ENCODE measurements at places on chromosomes 7 and 10.

DNA sequence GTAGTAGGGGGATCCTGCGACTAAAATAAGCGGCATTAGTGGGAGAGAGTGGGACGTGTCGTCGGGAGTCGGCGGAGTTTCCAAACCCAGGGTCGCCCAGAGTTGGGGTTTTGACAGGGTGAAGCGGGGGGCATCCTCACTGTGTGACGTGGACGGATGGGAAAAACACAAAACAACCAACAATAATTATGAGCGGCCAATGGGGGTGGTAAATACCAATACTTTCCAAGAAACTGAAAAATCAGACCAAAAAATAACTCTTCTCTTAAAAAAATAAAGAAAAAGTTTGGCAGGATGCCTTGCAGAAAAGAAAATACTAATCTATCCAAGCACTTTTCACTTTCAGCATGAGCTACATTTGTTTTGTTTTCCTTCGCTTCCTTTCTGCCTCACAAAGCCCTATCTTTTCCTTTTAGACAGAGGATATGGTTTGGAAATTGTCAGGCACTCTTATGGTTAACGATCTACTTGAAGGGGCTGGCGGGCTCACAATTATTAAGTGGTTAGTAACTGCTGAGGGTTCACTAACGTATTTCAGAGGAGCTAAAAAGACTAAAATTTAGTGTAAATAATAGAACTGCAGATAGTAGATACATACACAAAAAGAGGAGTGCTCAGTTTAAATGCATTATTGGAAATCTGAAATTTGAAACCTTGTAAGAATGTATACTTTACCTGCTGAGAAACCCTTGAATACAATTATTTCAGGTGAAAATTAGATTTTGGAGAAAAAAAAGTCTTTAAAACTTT, 802 bp upstream of the CDK6 start:
- no peak for DNase-seq

GRCh38 chr7:74617180-74617744, 40.3 kb upstream of the GTF2I start:
- DNase-seq, result no peak

DNA sequence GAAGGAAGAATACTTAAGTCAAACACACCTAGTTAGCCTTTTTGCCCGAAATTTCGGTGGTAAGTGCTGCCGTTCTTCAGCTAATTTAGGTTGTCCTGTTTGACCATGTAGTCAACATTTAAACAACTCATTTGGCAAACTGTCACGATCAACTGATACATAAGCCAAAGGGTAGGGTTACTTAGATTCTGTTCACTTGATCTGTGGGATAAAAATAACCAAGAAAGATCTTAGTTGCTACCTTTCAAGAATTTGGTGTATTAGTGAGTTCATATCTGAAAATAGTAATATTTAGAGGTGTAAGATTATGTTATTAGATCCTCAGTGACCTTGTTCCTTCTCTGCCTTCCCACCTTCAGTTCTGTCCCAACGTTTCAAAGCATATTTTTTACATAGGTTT, 2.0 kb downstream of the TNKS2 start:
- DNase-seq, result no peak

GRCh38 chr10:84801916-84802315, 473.5 kb downstream of the CCSER2 start:
- no peak for DNase-seq

DNA sequence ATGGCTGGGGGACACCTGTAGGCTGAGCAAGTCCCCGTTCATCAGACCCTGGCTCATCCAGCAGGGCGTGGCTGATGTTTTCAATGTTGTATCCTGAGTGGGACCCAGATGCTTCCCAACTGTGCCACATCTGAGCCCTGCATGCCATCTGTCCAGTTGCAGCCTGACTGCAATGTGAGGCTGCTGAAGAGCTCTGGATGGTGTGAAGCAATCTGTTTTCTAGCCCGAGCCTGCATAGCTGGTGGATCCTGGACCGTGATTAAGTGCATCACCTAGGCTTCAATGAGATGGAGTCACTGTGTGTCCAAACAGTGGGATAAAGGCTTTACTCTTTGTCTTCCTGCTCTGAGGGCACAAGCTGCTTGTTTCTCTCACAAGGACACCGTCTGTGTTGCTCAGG, 99.8 kb downstream of the TCF7L2 start:
- DNase-seq, result no peak

DNA sequence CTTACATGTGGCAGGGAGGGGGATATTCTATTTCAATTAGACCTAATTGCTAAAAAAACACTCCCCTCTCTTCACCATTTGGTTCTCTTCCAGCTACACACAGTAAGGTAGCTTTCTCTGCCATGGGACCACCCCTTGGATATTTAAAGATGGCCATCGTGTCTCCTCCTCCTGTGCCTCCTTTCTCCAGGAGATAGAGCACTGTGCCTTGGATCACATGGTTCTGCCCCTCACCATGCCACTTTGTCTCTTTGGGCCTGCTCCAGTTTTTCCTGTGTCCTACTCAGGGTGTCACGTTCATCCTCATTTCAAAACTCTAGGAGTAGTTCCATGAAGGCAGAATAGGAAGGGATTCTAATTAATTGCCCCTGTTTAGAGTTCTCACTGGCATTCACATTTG, 1060.2 kb downstream of the KCNMA1 start:
- DNase-seq, result no peak

DNA sequence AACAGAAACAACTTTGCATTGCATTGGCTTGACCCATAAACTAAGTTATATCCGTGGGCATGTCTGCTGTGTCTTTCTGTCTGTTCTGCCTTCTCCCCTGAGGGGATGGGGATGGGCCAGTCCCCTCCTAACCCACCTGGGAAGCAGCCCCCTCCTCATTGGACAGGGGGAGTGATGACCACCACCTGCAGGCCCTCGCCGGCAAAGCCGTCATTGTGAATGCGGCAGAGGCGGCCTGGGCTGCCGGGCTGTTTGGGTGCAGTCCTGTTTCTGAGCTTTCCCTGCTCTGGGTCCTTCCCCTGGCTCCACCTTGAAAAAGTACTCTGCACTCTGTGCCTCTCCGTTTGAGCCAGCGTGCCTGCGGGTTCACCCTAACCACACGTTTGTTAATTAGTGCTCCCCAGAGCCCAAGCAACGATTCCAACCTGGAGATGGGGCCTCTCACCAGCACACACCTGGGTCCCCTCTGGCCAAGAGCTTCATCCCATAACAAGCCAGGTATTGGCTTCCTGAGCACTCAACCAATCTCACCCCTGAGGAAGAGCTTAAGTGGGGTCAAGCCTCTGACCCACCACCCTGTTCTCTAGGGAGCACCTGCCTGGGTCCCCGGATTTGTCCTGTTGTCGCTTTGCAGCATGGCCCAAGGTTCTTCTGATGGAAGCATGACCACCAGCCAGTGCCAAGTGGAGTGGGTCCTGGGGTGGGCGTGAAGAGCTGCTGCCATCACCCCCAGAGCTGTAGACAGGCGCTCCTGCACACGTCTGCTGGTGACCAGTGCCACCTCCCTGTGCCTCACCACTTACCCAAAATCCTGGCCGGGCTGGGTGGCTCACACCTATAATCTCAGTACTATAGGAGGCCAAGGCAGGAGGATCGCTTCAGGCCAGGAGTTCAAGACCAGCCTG, 39.4 kb upstream of the ZMIZ2 start:
- DNase-seq, result no peak

DNA sequence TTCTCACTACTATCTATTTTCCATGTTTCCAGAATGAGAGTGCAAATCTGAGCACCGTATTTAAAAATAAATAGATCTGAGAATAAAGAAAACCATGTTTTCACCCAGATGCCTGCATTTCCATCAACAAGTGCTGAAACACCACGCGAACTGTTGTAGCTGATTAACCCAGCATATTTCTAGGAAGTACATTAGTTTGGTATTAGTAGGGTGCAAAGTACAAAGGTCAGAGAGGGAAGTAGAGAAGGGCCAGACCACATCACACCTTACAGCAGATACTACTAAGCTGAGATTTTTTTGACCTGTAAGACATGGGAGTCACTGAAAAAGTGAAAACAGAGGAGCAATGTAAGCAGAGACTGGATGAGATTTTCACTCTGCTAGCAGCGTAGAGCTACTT, 181.3 kb downstream of the IMMP2L start:
- no peak for DNase-seq

GRCh38 chr7:49479936-49480544, 293.4 kb upstream of the VWC2 start:
- no peak for DNase-seq

GRCh38 chr7:15686295-15686956, at the start of gene MEOX2:
Gene MEOX2 (minus strand): TSS chr7:15686683. CDS start chr7:15686402, 281 bp downstream.
- no peak for DNase-seq

- no peak for DNase-seq
Observed at GRCh38 chr7:102436118-102436517, 2.7 kb downstream of the ORAI2 start.

DNA sequence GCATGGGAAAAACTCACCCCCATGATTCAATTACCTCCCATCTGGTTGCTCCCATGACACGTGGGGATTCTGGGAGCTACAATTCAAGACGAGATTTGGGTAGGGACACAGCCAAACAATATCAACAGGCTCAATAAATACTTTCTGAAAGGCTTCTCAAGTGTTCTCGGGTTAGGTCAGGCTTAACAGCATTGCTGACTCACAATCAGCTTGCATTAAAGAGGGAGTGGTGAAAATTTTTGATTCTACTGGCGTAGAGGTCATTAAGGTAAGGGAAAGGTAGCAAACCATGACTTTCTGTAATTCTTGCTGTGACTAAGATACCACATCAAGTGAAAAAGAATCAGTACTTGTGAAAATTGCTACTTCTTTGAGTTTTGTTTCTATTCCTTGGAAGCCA, 126.4 kb downstream of the JCAD start:
- DNase-seq, result no peak

DNA sequence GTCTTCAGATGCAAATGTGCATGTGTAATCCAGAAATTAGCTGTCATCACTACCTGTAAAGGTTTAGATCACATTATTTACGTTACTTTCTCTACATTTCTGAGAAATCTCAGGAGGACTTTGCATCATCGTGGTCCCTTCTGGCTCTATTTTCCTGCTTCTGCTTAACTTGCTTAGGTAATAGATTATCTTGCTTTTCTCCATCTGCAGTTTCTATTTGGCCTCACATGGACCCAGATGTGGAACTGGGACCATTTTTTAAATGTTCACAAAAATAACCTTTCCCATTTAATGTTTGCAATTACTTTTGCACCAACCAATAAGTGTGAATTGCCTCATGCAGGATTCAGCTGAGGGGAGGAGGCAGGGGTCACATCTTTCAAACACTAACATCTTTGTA, 278.4 kb upstream of the SEMA3C start:
- DNase-seq, result no peak

DNA sequence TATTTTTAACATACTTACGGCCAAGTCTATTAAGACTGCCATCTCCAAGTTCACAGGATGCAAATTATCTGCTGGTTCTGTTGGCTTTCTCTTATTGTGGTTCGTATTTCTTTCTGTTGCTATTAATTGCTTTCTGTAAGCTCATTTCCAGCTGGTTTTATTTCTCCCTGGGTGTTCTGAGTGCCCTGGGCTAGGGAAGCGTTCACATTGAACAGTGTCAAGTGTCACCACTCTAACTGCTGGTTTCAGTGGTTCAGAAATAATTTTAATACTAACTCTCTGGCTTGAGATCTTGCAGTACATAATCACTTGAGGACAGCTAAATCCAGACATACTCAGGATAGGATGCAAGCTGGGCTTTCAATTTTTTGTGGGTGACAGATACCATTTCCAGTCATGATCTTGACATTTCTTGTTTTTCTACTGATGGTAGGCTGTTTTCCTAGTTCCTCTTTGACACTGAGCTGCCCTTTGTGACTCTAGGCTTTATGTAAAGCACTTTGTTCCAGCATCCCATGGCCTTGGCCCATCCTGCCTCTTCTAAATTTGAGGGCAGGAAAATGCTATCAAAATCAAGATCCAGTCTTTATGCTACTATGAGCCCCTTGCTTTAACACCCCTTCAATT, 117.6 kb downstream of the SNX13 start:
- no peak for DNase-seq
